ENCODE measurements at places on chromosomes 5 and 9.

DNA sequence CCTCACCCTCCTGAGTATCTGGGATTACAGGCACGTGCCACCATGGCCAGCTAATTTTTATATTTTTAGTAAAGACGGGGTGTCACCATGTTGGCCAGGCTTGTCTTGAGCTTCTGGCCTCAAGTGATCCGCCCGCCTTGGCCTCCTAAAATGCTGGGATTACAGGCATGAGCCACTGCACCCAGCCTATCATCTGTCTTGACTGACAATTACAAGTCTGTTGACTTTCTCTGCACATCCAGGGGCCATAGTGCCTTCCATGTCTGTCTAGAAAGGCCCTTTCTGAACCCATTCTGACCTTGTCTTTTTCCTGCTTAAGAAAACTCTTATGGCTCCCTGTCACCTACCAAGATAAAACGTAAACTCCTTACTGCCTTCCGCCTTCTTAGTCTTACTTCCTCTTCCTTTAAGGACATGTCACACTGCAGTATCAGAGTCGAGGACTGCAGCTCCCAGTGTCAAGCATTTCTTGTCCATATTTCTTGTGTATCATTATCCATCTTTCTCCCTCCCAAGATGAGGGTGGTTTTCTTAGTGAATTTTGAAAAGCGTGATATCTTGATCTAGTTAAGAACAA lies 49.9 kb upstream of the SHB start:
- no peak for DNase-seq

DNA sequence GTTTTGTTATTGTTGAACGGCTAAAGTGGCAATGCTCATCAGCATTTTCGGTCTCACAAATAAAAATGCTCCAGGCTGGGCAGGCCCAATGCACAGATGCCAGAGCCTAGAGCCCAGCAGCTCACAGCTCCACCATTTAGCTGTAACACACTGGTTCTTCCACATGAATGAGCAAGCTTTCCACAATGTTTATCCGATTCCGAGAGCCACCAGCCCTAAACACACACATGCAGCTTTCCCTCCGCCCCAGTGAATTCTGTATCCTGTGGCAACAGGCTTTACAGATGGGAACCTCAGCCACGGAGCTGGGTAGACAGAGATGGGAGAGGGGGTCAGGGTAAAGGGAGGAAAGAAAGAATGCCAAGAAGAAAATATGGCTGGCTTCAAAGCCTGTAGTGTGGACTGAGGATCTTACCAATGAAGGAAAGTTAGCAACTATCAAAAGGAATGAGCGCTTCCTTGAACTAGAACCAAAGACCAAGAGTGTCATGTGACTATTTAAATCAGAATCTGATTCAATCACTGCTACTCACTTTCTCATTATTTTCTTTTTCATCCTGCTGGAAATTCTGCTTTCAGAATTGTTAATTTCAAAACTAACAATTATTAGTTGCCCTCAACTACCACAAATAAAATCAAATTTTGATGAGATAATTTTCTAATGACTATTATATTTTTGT lies 77.1 kb downstream of the MRPS27 start:
- no peak for DNase-seq

GRCh38 chr5:149221326-149221725 lies 50.3 kb upstream of the AFAP1L1 start:
- DNase-seq: no peak

- no peak for DNase-seq
These were observed 341.2 kb upstream of the CTNND2 start for GRCh38 chr5:12245429-12245828.

DNA sequence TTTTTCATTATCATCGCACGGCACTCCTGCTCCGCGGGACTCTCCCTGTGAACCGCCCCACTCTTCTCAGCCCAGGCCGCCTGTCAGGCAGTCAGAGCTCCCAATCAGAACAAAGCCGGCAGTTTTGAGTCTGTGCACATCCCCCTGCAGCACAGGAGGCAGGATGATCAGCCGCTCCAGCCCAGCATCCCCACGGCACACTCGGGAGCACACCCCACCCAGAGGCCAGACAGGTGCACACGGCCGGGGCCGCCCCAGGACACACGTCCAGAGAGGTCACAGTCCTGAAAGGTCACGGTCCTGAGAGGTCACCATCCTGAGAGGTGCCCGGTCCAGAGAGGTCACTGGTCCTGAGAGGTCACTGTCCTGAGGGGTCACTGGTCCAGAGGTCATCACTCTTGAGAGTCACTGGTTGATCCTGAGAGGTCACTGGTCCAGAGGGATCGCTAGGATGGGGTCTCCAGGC lies 8.4 kb downstream of the TPPP start:
- DNase-seq: no peak

GRCh38 chr9:89706731-89707191 lies 101.9 kb downstream of the GADD45G start:
- DNase-seq: no peak

- no peak for DNase-seq
These were observed 93.4 kb downstream of the KCNIP1 start for GRCh38 chr5:170597109-170597751.

GRCh38 chr5:72525816-72526215 lies 18.6 kb upstream of the ZNF366 start:
- no peak for DNase-seq

GRCh38 chr5:9547122-9547947 lies 1.5 kb upstream of the SEMA5A start:
- no peak for DNase-seq

Data from activated naive CD4-positive, alpha-beta T cell (primary cell).